ENCODE measurements at places on chromosomes 7 and 10.

GRCh38 chr7:30363778-30364563 lies 79.6 kb downstream of the ZNRF2 start:
- no peak for DNase-seq

DNA sequence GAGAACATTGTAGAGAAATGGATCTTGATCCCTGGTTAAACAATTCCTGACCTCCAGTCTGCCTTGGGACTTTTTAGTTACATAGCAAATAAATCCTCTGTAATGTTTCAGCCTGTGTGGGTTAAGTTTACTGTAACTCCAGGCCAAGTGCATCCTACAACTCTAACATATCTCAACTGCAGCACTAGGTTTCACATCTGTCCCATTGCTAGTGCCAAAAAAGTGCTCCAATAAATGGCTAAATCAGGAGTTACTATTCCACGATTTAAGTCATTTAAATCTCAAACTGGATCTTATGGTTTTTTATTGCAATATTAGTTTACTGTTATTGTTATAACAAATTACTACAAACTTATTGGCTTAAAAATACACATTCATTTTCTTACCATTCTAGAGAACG lies 479.6 kb downstream of the GPAM start:
- DNase-seq, result no peak

DNA sequence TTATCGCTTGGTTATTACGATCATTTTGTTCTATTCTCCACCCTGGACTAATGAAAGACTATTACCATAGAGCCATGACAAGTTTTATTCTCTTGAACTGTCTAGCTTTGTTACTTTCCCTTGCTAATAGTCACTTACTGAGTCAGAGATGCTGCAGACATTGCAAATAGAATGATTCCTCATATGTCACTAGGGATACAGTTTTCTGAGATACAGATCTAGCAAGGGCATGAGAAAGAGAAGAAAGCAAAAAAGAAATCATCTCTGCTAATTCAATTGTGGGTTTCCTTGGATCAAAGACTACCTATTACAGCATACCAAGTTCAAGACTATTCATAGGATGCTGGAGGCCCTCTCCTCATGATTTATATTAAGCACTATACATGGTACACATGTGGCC lies 204.3 kb downstream of the MBL2 start:
- DNase-seq, result no peak

DNA sequence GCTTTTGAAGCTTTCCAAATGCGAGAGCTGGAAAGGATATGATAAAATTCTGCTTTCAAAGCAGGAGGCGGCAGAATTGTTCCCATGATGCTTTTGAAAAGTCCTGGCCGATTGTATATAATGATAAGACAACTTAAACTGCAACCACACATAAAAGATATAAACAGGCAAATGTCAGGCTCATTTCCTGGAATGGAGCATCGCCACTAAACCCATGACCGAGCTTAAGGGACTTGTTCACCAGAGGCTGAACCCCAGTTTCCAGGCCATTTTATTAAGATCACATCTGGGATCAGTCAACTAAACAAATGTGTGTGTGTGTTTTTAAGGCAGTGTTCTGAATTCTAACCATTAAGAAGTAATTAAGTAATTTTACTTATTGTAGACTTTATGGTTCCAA lies 131.6 kb downstream of the ITGA8 start:
- DNase-seq, result no peak

DNA sequence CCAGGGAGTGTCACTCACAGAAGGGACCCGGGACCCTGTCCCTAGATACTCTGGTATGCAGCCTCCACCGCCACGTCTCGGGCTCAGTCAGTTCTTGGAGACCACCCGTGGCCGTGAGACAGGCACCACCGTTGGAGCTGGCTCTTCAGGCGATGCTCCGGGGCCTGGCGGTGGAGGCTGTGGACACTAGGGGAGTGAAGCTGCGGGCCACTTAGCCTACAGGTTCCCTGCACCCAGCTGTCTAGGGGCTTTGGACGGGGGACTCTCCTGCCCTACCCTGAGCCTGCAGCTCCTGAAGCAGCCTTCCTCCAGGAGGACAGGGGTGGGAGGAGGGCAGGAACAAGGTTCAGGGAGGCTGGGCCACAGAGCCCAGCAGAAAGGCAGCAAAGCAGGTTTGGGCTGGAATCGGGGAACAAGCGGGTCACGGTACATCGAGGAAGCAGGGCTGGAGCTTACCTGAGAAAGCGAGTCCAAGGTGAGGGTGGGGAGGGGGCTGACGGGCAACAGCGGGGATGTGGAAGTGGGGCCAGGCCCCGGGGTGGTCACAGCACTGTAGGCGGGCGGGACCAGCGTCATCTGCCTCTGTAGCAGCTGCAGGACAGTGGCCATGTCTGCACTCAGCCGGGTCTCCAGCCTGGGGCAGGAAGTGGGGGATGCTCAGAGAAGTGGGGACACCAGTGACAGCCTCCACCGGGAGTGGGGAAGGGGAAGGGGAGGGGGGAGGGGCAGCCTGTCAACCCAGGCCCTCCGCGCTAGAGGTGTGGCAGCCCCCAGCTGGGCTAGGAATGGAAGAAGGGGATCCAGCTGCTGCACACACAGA lies 31.5 kb downstream of the KCNH2 start:
- no peak for DNase-seq

GRCh38 chr7:29401769-29402168 lies 161.9 kb upstream of the PRR15 start:
- DNase-seq, result no peak

DNA sequence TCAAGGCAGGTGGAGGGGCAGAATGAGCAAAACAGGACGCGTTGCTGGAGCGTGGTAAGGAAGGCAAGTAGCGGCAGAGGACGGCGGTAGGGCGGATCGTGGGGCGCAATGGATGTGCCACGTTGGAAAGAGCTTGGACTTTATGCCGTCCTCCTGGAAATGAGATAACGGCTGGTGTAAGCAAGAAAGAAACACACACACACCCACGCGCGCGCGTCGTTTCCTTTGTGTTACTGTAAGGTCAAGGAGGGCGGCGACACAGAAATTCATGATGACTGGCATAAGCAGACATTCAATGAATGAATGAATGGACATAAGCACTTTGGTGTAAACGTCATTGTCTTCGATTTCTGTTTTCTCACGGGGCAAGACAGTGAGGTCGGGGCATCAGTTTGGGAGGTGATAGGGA lies 683 bp upstream of the ENTPD7 start:
- no peak for DNase-seq

- DNase-seq, result no peak
Measured at GRCh38 chr10:91206427-91206826, 14.0 kb upstream of the PCGF5 start.

- no peak for DNase-seq
Measured at GRCh38 chr7:77458786-77459185, 42.6 kb upstream of the GSAP start.

- no peak for DNase-seq
Measured at GRCh38 chr10:79445977-79446757, 743 bp upstream of the ZCCHC24 start.

DNA sequence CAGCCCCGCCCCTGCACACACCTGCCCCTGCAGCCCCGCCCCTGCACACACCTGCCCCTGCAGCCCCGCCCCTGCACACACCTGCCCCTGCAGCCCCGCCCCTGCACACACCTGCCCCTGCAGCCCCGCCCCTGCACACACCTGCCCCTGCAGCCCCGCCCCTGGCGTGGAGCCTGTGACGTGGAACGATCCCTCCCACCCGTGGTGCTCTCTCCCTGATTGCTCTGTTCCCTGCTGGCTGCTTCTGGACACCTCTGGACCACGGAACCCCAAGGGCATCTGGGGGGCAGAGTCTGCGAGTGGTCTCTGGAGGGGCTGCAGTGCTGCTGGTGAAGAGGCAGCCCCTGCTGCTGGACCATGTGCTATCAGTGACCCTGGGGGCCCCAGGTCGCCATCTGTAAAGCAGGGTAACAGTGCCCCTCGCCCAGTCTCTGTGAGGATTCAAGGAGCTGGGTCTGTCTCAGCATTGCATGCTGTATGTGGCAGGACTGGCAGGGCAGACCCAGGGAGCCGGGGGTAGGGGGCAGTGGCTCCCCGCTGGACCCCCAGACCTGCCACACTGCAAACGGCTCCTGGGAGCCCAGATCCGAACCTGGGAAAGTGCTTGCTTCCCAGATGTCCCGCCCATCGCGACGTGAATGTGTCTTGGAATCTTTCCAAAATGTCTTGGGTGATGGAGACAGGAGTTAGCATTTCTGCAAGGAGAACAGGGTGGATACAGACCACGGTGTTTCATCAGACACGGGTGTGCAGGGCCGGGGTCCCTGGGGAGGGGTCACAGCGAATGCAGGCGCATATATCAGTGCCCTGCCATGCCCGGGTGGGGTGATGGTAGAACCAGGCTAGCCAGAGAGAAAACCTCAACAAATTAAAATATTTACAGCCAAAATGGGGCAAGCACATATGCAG lies 27.9 kb upstream of the NKX6-2 start:
- DNase-seq, result no peak

- DNase-seq, result peak; percentile 75
Measured at GRCh38 chr7:150408393-150409299, 29.5 kb downstream of the ZNF775 start.

- peak; percentile 51 for DNase-seq
Measured at GRCh38 chr7:128031901-128032604, 816 bp upstream of the LRRC4 start.

DNA sequence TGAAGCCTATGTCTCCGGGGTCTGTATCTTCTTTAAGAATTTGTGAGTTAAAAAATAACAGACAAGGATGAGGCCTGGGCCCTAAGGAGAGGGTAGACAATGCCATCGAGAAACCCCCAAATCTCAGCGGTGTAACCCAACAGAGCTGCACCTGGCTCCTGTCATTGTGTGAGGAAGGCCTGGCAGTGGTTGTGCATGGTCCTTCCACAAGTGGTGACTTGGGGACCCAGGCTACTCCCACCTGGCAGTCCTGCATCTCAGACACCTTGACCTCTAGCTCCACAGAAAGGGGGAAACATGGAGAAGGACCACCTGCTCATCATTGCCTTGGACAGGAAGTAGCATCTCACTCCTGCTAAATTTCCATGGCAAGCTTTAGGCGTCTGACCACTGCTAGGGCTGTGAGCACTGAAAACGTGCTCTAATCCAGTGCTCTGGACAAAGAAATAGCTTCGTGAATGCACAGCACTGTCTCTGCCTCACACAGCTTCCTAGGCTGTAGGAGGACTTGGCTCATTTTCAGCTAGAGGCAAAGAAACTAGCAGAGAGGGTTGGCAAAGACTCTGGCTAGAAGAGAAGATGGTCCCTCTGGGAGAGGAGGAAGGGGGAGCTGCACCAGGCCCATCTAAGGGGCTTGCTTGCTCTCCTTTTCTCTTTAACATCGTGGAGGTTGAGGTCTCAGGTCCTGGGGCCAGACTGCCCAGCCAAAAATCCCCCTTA lies 273.9 kb upstream of the ZMIZ1 start:
- no peak for DNase-seq

- no peak for DNase-seq
Measured at GRCh38 chr7:49763791-49764190, 9.6 kb upstream of the VWC2 start.

GRCh38 chr7:110750931-110751605 lies 339.9 kb upstream of the LRRN3 start:
- DNase-seq, result no peak

DNA sequence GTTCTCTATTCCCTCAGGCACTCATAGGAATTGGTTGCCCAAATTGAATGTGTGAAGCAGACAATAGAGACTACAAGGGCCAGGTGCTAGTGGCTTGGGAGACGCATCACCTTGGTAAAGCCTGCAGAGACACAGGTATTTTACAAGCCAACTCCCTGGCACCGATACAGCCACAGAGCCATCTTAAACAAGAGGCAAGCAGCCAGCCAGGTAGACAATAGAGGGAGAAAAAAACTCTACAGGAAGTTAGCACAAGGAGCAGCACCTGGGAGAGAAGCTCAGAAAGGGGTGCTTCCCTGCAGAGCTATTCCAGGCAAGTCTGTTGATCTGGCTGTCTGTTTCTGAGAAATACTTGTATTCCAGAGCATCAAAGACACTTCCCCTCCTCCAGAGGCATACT lies 43.0 kb upstream of the CDK1 start:
- DNase-seq, result no peak

GRCh38 chr10:50623663-50624412 lies at the start of gene SGMS1:
TSS of gene SGMS1 (minus strand) at chr10:50623956. CDS start at chr10:50344114, 279,842 bp downstream.
- peak; percentile 80 for DNase-seq

GRCh38 chr7:94450044-94450697 lies 55.5 kb downstream of the COL1A2 start:
- no peak for DNase-seq

- DNase-seq, result no peak
Measured at GRCh38 chr7:40715053-40715430, 580.2 kb downstream of the SUGCT start.

GRCh38 chr7:50591098-50591479 lies 25.9 kb upstream of the DDC start:
- DNase-seq, result no peak

GRCh38 chr7:80307227-80307856 lies 172.7 kb downstream of the GNAI1 start:
- no peak for DNase-seq

- DNase-seq, result no peak
Measured at GRCh38 chr7:87146740-87147386, 5.4 kb upstream of the DMTF1 start.

GRCh38 chr7:120944826-120945562 lies 5.6 kb upstream of the ING3 start:
- no peak for DNase-seq

DNA sequence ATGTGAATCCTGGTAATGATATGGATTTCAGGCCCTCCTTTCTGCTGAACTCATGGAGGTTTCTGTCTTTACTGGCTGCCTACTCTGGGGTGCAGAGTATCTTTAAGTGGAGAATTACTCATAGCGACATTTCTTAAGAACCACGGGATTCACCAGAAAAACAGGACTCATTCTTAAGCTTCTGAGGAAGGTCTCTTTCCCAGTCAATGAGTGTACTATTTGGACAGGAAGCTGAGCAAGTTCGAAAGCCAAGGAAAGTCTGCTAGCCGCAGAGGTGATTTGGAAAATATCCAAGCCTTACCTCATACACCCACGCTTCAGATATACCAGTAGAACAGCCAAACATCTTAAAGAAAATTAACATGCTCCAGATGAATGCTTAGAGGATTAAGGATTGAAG lies 377.6 kb upstream of the MYO3A start:
- no peak for DNase-seq

DNA sequence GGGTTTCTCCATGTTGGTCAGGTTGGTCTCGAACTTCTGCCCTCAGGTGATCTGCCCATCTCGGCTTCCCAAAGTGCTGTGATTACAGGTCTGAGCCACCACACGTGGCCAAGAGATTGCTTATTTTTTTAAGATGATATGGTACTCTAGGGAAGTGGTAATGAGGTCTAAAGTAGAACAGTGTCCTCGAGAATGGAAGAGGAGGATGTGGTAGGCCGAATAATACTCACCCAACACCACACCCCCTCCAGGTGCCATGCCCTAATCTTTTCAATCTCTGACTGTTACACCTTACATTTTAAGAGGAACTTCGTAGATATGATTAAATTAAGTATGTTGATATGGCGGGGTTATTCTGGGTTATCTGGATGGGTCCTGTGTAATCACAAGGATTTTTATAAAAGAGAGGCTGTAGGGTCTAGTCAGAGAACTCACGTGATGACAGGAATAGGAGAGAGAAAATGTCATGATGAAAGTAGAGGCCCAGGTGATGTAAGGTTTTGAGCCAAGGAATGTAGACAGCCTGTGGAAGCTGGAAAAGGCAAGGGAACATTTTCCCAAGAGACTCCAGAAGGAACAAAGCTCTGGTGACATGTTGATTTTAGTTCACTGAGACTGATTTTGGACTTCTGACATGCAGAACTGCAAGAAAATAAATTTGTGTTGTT lies 29.5 kb downstream of the CDK13 start:
- no peak for DNase-seq

All from memory B cell (primary cell).